Activated CD4-positive, alpha-beta T cell treated with anti-CD3 and anti-CD28 coated beads, Interleukin-2, amount 50 U/mL, for 48 hours (primary cell): ENCODE measurements at places on chromosomes 13 and 19.

GRCh38 chr13:102854675-102855074 lies 8.8 kb downstream of the ERCC5 start:
- no peak for DNase-seq

DNA sequence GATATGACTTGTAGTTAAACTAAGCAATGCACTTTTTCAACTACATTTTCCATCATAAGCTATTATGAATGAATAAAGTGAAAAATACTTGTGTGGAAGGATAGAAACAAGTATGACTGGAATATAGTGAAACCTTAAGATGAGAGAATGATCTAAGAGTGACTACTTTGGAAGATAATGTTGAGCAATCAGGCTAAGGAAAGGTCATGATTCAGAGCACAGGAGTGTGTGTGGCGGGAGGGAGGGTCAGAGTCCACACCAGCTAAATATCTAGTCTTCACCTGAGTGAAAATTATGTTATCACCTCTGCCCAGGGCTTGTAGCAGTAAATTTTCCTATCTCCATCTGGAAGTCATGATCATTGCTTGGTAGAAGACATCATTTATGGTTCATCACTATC lies 833.4 kb upstream of the ATXN8OS start:
- DNase-seq, result no peak

DNA sequence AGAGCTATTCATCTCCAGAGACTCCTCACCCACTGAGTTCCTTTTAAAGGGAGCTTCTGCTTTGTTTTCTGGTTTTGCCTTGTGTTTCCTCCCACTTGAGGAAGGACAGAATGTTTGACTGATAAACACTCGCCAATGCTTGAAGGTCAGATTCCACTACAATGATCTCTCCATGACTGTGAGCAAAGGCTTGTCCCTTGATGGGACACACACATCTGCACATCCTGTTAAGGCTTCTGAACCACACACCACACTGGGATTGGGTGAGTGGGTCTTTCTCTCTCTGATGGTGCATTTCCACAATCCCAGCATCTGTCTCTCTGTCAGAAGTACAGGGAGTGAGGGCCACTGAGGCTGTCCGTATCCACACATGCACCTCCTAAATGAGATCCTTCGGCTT lies 245.3 kb downstream of the IRS2 start:
- DNase-seq, result no peak

DNA sequence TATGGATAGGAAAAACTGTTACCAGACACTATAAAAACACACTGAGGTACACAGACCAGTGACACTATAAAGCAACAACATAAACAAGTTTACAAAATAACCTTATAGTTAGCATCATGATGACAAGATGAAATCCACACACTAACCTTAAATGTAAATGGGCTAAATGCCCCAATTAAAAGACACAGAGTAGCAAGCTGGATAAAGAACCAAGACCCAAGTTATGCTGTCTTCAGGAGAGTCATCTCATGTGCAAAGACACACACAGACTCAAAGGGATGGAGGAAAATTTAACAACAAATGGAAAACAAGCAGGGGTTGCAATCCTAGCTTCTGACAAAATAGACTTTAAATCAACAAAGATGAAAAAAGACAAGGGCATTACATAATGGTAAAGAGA lies 81.6 kb downstream of the NDFIP2 start:
- no peak for DNase-seq

DNA sequence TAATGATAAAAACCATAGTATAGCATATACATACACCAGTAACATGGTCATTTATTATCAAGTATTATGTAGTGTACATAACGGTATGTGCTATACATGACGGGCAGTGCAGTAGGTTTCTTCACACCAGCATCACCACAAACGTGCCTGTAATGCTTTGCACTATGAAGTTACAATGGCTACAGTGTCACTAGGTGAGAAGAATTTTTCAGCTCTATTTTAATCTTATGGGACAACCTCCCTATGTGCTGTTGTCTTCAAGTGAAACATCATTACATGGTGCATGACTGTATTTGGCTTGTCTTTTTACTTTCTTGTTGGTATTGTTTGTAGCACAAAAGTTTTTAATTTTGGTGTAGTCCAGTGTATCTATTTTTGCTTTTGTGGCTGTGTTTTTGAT lies 18.7 kb downstream of the CDK8 start:
- DNase-seq, result no peak

- peak; percentile 35 for DNase-seq
Observed at GRCh38 chr13:73702419-73703071, 431.7 kb downstream of the KLF12 start.

- DNase-seq, result no peak
Observed at GRCh38 chr13:39784347-39784746, 128.9 kb downstream of the COG6 start.

- DNase-seq, result no peak
Observed at GRCh38 chr19:28217022-28217421, 995.9 kb downstream of the UQCRFS1 start.

DNA sequence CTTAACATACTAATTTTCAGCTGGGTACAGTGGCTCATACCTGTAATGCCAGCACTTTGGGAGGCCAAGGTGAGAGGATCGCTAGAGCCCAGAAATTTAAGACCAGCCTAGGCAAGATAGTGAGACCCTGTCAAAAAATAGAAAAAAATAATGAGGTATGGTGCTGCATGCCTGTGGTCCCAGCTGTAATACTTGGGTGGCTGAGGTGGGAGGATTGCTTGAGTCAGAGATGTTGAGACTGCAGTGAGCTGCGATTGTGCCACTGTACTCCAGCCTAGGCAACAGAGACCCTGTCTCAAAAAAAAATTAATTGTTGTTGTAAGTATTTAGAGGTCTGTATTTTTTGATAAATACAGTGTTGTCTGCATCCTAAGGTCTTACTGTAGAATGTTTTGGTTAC lies 66.8 kb downstream of the FNDC3A start:
- no peak for DNase-seq

DNA sequence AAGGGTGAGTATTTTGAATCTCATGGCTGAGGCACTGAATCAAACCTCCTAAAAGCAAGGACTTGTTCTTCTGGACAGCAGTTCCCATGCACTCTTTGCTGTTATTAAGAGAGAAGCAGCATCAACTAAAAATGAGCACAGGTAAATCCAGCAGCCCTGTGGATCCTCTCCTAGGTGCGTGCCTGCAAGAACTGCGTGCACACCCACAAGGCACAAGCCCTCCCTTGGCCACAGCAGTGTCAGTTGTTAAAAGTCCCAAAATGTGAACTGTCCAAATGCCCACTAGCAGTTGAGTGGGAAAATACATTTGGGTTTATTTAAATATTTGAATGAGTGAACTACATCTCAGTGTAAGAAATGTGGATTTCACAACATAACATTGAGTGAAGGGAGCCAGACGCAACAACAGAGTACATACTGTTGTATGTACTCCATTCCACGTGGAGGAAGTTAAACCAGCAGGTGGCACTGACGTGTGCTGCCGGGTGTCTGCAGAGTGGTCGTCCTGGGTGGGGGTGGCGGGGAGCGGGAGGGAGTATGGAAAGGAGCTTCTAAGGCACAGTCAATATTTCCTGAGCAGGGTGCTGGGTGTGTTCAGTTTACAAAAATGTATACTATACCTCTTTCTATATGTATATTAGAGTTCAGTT lies 266.4 kb downstream of the NALCN start:
- DNase-seq, result no peak

- no peak for DNase-seq
Observed at GRCh38 chr19:38118176-38118575, 105.8 kb downstream of the DPF1 start.

GRCh38 chr19:33029746-33030303 lies 34.9 kb downstream of the RHPN2 start:
- DNase-seq, result no peak

- no peak for DNase-seq
Observed at GRCh38 chr13:33550276-33550675, 264.7 kb upstream of the STARD13 start.

GRCh38 chr13:38348861-38349389 lies 726 bp upstream of the UFM1 start:
- DNase-seq, result peak; percentile 7

DNA sequence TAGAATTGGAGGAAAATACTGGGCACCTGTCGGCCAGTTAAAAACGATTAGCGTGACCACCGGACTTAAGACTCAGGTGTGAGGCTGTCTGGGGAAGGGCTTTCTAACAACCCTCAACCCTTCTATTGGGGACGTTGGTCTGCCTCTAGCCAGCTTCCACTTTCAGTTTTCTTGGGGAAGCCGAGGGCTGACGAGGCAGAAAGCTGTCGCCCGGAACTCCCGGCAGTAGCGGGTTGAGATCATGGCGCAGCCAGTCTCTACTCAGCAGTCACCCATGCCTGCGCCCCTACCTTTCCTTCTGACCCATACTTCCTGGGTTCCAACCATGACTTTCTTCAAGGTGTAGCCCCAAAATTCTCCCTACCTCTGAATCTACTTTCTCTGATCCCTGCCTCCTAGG lies 1424.1 kb downstream of the SLITRK1 start:
- DNase-seq, result no peak

DNA sequence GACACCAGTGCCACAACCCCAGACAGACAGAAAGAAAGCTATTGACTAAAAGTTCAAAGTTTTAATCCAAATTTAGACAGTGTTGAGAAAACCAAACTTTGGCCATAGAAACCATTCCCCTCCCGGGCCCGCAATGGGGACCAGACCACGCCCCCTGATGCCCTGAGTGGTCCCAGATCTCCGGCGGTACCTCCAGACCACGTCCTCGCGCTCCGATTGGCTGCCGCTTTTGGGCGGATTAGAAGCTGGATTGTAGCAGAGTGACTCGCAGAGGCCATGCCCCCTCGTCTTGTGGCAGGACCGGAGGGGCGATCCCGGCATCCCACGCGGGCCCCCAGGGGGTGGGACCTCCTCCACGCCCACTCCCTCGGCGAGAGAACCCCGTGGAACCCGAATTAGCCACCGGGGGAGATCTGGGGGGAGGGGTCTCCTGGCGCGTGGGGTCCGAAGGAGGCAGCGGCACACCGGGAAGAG lies 797 bp upstream of the HSD17B14 start:
- peak; percentile 79 for DNase-seq

- DNase-seq, result no peak
Observed at GRCh38 chr13:93235258-93236015, 8.8 kb downstream of the GPC6 start.

DNA sequence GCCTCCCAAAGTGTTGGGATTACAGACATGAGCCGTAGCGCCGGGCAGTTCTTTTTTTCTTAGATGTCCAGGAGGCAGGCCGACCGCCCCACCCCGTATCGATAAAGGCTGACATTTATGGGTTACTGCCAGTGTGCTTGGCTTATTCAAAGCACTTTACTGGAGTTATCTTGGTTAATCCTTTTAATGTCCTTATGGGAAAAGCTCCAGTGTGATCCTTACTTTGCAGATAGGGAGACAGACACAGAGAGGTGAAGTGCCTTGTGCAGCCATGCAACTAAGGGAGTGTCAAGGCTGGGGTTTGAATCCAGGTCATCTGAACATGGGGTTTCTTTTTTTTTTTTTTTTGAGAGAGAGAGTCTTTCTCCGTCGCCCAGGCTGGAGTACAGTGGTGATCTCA lies 19.2 kb downstream of the NCAN start:
- no peak for DNase-seq

- no peak for DNase-seq
Observed at GRCh38 chr19:45765702-45766295, 3.3 kb downstream of the SIX5 start.

GRCh38 chr19:40689339-40690049 lies 957 bp downstream of the NUMBL start:
- DNase-seq, result no peak

GRCh38 chr13:50485979-50486935 lies 357.2 kb downstream of the DLEU7 start:
- DNase-seq, result no peak

DNA sequence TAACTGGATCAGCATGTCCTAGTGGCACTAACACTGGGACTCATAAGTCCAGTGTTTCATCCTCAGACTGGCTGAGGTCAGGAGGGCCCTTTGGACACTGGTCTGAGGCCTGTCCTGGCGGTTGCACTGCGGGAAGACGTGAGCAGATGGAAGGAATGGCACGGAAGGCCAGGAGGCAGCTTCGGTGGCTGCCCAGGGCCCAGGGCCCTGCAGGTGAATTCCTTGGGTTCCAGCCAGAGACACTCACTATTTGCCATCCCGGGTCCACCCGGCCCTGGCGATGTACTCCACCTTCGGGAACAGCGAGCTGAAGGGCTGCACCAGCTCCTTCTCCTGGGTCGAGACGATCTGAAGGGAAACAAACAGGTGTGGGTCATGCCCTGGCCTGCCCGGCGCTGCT lies 26.3 kb downstream of the DPP9 start:
- DNase-seq, result no peak

DNA sequence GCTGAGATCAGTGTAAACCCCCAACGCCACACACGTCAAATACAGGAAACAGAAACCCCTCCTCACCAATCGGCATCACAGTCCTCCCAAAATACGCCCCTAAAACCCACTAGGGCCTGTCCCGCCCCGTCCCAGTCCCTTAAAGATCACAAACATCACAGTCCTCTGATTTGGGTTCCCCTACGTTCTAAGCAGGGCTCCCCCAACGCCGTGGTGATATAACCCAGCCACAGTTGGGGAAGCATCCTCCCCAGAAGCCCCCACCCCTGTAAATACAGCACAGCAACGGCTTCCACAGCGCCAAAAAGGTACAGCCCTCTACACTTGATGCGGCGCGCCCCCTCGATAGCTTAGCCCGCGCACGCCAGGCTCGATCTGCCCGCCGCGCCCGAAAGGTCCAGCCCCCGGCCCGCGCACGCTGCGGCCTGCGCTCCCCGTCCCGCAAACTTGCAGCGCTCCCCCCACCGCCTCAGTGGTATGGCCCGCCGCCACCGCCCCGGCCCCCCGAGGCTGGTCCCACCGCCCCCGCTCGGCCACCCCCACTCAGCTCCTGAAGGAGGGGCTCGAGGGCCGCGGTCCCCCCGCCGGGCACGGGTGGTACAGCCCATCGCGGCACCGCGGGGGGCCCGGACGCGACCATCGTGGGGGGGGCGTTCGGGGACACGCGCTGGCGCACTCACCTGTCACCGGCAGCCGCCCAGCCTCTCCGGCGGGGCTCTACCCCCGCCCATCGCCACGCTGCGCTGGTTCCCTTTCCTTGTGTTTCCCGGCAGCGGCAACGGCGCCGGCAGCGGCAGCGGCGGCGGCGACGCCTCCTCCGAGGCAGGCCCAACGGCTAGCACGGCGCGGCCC lies at the start of gene AKT2:
Gene AKT2, minus strand, starts transcription at position 845 of the 852 bp plus-strand sequence. CDS start 20,078 bp downstream, outside the sequence.
- peak; percentile 43 for DNase-seq

- no peak for DNase-seq
Observed at GRCh38 chr19:12318782-12319413, 14.5 kb downstream of the ZNF563 start.

DNA sequence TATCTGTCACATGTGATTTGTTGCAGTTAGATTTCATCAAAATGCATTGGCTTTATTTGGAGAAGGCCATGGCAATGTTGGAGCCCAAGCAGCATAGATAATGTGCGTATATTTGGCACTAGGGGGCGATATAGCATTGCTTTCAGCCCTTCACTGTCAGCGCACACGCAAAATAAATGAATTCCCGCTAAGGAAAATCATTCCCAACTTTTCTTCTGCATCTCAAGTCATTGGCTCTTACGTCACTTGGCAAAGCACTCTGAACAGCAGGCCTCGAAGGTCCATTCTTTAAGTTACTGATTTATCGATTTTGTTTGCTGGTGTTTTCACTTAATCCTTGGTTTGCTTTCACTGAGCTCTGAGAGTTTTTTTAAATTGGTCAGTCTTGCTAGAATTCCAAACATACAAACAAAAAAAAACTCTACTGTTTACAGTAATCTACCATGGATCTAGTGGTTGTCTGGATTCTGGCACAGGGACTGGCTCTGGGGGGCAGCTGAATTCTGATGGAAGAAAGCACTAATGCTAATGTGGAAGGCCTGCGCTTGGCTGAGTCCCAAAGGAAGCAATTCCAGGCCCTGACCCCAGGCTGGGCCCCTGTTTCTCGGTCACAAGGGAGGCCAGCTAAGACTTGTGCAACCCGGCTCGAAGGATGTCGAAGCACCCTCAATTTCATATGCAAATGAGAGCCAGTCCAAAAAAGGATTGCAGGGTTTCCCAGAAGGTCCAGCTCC lies 97.7 kb upstream of the IPO5 start:
- no peak for DNase-seq
